Fibroblast of the conjunctiva (primary cell): ENCODE measurements at places on chromosomes 11 and 22.

DNA sequence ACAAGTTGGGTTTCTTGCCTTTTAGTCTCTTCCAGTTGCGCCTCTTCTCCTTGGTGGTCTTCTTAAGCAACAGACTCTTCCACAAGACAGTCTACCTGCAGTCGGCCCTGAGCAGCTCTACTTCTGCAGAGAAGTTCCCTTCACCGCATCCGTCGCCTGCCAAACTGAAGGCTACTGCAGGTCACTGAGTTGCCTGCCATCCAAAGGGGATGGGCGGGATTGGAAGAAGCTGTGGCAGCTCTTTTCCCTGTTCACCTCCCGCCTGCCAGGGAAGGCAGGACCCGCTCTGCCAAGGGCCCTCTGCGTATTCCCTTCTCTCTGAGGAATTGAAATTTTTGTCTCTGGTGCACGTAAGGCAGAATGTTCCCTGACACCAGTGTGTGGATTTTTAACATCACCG lies 9.2 kb upstream of the STT3A start:
- no peak for DNase-seq

DNA sequence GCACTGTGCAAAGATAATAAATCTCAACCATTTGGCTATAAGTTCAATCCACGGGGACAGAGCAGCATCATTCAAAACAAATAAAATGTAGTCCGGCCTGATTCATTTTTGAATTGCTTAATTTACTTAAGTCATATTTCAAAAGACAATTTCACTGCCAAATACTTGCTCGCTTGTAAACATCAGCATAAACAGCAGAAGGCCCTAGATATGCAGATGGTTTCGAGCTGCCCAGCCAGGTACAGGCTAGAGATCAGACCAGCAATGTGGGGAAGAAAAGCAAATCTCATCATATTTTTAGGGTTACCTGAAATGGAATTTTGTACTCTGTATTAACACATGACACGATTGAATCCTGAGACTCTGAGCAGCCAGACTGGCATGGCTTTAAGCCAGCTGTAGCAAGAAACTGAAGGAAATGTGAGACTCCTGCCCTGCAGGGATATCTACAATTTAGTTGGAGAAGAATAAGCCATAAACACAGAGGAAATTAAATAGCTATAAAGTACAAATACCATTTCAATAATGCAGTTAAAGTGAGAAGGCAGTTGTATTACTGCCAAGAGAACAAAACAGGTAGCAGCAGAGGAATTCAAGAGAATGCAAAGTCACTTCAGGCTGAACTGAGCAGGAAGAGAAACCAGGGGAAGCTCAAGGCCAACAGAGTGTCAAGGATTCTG lies 440.3 kb downstream of the ETS1 start:
- DNase-seq = no peak

GRCh38 chr11:113082341-113082955 lies 121.2 kb downstream of the NCAM1 start:
- DNase-seq = no peak

DNA sequence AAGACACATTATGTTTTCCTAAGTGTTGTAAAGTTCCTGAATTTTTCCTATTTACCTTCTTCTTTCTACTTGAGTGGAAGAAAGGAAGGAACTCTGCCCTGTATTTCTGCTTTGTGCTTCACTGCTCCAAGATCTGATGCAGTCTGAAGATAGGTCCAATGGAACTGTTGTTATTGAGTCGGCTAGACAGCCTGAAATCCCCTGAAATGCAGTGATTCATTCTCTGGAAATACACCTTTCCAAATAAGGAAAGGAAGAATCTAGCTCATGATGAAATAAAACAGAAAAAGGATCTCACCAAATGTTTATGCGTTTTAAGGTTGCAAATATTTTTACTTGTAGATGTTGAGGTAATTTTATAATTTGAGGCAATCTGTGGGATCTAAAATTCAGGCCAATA lies 322.8 kb downstream of the GUCY1A2 start:
- DNase-seq = peak; percentile 17

- no peak for DNase-seq
Observed at GRCh38 chr22:50606165-50606945, 5.8 kb downstream of the MAPK8IP2 start.

DNA sequence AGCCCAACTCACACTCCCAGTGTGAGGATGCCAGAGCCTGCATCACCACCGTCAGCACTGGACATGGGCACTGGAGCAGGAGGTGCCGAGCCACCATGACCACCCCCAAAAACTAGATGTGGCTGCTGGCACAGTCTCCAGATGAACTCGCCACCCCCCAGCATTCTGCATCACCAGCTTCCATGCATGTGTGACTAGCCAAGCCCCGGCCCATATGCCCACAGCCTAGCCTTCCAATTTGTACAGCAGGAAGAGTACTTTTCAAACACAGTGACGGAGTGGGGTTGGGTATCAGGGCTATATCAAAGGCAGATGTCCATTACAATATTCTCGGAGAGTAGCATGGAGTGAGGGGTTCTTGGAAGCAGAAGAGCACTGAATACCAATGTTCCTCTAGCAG lies 62.9 kb downstream of the SMCO4 start:
- DNase-seq = no peak

DNA sequence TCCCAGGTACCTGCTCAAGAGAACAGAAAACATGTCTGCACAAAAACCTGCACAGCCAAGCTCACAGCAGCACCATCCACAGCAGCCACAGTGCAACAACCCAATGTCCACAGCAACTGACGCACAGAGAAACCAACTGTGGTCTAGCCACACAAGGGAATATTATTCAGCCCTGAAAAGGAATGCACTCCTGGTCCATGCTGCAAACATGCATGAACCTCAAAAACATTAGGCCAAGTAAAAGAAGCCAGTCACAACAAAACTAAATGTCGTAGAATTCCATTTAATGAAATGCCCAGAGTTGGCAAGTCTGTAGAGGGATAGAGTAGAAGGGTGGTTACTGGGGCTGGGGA lies 60.6 kb downstream of the MYEOV start:
- DNase-seq = no peak

GRCh38 chr11:99682646-99683045 lies 661.9 kb downstream of the CNTN5 start:
- DNase-seq = no peak

DNA sequence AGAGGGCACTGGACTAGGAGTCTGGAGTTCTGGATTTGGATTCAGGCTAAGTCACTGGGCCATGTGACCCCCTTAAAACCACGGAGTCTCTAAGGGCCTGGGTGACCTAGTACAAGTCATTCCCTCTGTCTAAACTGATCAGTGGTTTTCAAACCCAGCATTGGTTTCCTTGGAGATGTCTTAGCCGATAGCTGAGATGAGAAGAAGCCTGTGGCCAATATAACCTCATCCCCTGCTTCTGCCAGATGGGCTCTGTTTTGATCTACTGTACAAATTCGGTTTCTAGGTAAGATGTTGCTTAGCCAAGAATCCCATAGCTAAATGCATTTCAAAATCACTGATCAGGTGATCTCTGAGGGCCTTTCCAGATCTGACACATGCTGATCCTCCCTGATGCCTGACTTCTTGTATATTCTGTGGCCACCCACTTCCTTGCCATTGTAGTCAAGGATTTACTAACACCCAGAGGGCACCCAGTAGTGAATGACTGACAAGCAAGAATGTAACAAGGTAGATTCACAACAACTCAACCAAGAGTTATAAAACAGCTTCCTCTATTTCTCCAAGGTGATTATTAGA lies 53.1 kb downstream of the GALNT18 start:
- DNase-seq = no peak

- no peak for DNase-seq
Observed at GRCh38 chr22:29703569-29704195, 16.1 kb upstream of the CABP7 start.

DNA sequence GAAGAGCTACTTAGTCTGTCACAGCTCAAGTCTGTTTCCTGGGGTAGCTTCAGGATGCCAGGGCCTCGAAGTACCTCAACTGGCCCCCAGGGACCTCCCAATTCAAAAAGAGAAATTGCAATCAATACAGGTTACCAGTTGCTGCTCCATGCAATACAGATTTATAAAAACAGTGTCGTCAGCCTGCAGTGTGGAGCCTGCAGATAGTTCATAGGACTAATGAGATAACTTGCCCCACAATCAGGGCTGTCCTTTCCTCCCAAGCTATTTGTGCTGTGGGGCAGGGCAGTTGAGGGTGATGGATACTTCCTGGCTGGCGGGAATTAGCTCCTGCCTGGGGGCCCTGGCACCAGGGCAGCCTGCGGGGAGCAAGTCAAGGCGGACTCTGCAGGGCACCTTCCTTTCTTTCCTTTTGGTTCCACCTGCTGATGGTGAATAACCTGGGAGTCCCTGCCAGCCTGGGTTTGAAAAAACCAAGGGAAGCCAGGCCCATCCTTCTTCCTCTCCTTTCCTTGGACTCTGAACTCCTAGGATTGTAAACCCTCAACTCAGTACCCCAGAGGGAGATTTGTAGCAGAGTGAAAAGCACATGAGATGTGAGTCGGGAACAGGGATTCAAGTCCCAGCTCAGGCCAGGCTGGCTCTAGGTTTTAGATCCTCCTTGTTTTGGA lies 216.6 kb downstream of the CEP164 start:
- no peak for DNase-seq

- DNase-seq = no peak
Observed at GRCh38 chr11:6554828-6555706, 48.3 kb downstream of the RRP8 start.

- DNase-seq = no peak
Observed at GRCh38 chr11:126437731-126438130, 82.2 kb downstream of the ST3GAL4 start.

GRCh38 chr22:40361100-40361499 lies 9.3 kb upstream of the SGSM3 start:
- DNase-seq = no peak

DNA sequence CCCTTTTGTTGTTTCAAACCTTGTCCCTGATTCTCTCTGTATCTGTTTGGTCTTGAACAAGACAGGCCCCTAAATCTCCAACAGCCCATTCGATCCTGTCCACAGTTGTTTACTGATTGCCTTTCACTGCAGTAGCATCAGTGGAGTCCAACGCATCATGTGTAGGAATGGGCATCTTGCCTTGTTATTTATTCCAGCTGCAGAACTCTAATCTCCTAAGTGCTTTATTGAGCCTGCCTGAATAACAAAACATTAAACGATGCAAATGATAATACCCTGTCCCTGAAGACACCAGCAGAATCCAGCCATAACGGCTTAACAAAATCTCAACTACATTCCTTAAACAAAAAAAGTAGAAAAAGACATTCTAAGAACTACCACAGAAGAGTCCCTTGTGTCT lies 50.1 kb downstream of the SLC35F2 start:
- no peak for DNase-seq

GRCh38 chr11:15933886-15934625 lies 422.3 kb downstream of the SOX6 start:
- DNase-seq = no peak

- DNase-seq = no peak
Observed at GRCh38 chr22:24563246-24563645, 7.4 kb downstream of the SNRPD3 start.

DNA sequence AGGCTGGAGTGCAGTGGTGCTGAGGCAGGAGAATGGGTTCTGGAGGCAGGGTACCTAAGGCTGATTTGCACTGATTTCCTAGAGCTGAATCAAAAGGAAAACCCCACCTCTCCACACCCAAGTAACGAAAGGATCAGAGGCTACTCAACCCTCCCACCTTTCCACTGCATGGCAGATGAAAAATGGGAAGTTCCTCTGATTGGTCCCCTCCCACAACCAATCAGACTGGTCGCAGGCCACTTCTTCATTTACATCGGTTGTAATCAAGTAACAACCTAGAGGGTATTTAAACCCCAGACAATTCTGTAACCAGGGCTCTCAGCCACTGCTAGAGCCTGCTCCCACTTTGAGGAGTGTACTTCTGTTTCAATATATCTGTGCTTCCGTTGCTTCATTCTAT lies 18.6 kb upstream of the PARVB start:
- DNase-seq = no peak

DNA sequence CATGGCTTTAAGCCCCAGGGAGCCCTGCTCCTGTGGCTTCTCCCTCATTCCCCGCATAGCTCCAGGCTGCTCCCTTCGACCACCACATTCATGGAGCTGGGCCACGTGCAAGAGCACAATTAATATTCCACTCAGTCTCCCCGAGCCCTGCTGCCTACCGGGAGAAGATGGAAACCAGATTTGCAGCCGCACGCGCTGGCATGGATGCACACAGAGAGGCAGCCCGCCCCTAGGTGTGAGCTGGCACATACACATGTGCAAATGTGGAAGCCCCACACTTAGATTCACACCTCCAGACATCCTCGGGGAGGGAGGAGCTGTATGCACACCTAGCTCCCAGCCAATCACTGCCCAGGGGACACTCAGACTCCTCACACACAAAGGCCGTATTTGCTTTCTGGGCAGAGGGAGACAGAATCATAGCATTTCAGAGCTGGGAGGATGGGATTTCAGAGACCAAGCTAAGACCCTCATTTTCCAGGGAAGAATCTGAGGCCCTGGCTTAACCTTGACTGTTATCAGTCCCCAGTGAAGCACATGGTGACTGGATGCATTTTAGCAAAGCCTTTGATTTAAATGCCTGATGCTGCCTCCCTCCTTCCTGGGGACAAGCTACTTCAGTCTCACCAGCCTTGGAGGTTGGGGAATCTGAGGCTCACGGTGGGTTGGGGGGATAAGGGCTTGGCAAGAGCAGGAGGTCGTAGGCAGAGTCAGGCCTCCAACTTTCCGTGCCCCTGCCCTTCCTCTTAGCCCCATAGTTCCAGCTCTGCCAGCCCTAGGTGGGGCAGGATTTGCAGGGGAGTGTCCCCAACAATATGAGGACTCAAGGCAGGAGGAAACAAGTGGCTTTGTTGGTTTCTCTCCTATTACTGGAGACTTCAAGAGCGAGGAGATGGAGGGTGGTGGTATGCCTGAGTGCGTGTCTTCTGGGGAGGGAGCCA lies 5.3 kb upstream of the CREB3L1 start:
- DNase-seq = no peak

- DNase-seq = no peak
Observed at GRCh38 chr11:115269191-115269950, 234.8 kb downstream of the CADM1 start.

- DNase-seq = no peak
Observed at GRCh38 chr22:25142102-25142501, 57.6 kb upstream of the CRYBB3 start.

DNA sequence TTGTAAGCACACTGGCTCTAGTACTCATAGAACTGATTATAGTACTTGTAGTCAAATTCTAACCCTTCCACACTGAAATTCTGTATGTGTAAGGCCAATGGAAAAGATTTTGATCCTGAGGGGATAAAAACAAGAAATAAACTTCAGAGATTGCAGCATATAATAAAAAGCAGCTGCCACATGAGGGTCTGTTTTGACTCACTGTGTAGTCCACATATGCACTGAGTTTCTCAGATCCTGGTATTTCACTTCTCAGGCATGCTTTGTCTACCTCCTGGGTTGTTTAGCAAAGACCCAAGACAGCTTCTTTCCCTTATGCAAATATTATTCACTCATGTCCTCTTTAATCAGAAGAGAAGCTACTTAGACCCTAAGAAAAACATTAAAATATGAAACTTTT lies 71.1 kb upstream of the SLC5A12 start:
- peak; percentile 61 for DNase-seq

GRCh38 chr22:20584872-20585638 lies 77.6 kb downstream of the MED15 start:
- DNase-seq = no peak

DNA sequence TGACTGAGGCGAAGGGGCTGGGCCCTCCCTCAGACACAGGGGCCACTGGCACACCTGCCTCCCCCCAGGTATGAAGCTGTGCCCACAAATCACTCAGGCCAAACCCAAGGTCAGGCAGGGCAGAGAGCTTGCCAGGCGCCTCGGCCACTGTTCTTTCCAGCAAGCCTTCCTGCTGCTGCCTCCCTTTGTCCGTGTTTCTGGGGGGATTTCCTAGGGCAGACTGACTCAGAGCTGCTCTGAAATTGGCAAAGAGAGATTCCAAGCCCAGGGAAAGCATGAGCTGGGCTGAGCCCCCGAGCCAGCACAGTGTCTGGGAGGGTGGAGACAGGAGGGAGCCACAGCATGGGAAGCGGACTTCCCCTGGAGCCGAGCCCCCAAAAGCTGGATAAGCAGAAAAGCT lies 33.2 kb downstream of the PPP2R1B start:
- peak; percentile 69 for DNase-seq
